Activated T-cell treated with anti-CD3 and anti-CD28 coated beads, Interleukin-2, amount 50 U/mL, for 48 hours (primary cell): ENCODE measurements at places on chromosomes 2 and 18.

DNA sequence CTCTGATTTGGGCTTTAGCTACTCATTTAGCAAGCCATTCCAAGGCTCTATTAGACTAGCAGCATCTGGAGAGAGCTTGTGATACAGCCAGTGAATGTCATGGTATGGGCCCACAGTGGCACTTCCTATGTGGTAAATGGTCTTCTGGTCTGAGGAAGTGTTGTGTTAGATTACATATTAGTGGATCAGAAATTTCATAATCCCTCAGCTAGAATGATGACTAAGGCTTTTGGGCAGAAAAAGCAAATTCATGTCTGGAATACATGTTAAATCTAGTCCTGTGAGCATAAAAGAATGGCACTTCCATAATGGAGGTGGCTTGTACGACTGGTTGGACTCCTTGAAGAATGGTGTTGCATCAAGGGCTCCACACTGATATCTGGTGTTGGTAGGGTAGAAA is 436.8 kb upstream of the CWC22 start:
- no peak for DNase-seq

DNA sequence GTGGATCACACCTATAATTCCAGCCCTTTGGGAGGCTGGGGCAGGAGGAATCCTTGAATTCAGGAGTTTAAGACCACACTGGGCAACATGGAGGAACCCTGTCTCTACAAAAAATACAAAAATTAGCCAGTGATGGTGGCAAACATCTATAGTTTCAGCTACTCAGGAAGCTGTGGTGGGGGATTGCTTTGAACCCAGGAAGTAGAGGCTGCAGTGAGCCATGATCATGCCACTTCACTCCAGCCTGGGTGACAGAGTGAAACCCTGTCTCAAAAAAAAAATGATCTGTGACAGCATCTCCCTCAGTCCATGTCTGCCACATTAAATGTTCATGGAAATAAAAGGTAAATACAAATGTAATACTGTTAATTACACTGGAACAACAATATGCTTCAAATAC is 121.4 kb upstream of the COL5A2 start:
- DNase-seq = no peak

- DNase-seq = no peak
Observed at GRCh38 chr2:130799295-130799694, 37.4 kb upstream of the ARHGEF4 start.

DNA sequence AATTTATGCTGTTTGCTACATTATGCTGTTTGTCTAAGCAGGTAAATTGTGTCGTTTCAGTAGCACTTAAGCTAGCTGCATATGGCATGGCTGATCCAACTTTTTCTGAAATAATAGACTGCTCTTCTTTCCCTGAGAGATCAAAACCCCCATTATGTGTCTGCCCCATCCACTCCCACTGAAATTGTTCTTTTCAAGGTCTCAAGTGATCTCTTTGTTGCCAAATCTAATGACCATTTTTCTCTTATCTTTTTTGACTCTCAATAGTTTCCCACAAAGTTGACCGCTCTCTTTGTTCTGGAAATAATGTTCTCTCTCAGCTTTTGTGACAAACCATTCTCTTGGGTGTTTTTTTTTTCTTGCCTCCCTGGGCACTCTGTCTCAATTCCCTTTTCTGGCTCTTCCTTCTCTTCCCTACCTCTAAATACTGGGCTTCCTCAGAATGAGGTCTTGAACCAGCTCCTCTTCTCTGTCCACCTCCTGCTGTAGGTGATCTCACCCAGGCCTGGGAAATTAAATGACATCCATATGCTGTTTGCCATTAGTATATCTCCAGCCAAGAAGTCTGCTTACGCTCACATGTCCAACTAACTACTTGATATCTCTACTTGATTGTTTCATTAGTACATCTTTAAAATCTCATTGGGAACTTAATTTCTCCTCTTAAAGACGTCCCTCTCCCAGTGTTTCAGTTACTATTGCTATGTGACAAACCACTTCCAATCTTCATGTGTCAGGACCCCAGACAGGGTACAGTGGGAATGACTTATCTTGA is 107.3 kb upstream of the TLK1 start:
- DNase-seq = no peak

- no peak for DNase-seq
Observed at GRCh38 chr2:210946395-210946794, 390.0 kb downstream of the CPS1 start.

DNA sequence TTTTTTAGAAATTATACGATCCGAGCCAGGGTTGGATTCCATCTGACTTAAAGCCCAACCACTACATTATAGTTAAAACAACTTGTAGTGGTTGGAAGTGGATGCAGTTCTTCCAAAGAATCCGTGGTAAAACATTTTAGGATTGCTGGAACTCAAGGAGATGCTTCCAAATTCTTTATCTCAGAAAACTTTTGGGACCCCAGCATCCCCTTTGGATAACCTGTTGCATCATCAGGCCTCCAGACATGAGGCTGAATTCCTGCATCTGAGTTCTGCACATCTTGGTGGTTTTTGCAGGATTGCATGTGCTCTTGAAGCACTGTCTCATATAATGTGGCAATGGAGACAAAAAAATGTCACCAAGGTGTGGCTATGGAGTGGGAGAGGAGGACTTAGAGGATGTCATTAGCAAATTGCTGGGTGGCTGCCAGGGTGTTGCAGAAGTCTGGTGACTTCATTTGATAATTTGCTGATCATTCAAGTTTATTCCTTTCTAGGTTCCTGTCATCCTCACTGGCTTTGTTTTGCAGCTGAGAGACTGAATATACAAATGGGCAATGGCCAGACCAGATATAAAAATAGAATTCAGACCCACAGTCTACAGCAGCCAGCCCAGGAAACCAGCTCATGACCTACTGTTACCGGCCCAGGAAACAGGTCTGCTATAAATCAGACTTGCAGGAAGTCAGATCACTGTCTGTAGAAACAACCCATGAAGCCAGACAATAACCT is 207.7 kb downstream of the BCL2 start:
- DNase-seq = no peak

GRCh38 chr2:227479865-227480475 is 8.0 kb downstream of the AGFG1 start:
- DNase-seq = no peak

DNA sequence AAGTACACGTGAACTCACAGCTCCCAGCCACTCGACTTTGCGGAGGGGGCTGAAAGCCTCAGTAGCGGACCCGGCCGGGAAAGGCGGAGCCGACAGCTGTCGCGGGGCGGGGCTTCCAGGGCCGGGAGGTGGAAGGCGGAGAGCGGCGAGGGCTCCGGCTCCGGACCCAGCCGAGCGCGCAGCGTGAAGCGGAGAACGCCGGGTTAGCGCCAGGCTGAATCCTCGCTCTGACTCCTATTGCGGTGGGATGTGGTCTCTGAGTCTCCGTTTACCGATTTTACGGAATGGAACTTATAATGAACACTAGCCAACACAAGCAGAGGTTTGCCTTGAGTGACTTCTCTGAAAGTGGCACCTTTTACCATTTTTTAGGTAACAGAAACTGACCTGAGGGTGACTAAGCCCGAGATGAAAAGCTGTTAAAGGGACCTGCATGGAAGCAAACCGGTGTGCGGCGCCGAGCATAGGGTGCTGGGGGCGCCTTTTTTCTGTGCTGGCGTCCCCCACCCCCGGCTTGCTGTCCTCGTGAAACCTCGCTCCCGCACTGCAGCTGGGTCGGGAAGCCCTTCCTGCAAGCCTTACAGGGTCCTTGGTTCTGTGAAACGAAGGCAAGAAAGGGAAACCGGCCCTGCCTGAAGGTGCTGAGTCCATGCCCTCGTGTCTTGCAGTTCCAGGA is 72.9 kb downstream of the EN1 start:
- peak; percentile 36 for DNase-seq

- peak; percentile 8 for DNase-seq
Observed at GRCh38 chr2:71922499-71923142, 225.0 kb downstream of the CYP26B1 start.

DNA sequence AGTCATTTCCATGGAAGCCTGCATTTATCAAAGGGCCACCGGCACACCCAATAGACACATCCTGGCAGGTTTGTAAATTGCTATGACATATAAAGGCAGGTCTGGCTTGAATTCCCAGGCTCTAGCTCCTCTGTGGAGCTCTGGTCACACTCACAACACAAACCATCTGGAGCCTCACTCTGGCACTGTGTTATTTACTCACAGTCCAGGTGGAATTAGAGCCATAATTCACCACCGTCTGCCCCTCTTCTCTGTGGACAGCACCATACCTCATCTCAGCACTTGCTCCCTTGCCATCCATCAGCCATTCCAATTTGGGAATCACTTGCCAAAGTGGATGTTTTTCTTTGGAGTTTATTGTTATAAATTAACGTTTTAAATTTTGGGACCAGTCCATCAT is 84.3 kb upstream of the OSR1 start:
- DNase-seq = no peak

- no peak for DNase-seq
Observed at GRCh38 chr18:78207942-78208341, 771.7 kb upstream of the SALL3 start.

DNA sequence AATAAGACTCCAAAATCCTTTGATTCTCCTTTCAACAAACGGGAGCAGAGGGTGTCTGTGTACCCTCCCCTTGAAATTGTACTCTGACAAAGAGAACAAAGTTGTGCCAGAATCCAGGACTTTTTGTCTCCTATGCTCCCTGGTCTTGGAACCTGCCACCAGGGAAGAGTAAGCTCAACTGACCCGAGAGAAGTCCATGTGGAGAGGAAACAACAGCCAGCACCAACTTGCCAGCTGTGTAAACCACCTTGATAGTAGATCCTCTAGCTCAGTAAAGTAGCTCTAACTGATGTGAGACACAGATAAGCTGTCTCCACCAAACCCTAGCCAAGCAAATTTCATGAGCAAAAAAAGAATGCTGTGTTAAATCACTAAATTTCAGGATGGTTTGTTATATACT is 46.9 kb downstream of the LNPK start:
- no peak for DNase-seq

DNA sequence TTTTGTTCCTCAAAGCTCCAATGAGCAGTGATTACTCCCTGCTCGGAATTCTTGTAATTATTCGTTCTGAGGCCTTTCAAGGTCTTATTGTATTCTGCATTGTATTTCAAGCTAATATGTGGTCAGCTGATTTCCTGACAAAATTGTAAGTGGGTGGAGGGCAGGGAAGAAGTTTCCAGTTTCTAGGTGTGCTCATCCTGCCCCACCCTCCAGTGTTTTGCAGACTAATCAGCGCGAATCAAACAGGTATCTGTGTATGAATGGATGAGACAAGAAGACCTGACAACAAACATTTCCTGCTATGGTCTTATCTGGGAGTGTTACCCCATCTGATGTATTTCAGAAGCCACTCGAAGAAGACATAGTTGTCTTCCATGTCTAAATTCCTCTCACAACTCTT is 35.3 kb downstream of the MYCN start:
- DNase-seq = no peak

DNA sequence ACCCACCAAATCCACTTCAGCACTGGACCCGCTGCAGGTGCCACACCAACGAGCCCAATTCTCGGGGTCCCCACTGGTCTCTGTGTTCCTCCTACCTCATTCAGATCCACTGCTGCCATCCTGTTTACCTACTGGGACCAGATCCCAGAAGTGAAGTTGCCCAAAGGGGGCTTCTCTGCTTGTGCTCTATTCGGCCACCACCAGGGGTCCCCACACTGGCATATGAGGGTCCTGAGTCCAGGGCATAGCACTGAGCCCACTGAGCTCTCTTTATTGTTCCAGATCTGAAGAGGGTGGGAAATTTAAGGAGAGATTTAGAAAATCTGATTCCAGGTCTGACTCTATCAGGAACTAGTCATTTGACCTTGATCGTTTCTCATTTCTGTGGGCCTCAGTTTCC is 2.4 kb downstream of the GPR45 start:
- DNase-seq = no peak

DNA sequence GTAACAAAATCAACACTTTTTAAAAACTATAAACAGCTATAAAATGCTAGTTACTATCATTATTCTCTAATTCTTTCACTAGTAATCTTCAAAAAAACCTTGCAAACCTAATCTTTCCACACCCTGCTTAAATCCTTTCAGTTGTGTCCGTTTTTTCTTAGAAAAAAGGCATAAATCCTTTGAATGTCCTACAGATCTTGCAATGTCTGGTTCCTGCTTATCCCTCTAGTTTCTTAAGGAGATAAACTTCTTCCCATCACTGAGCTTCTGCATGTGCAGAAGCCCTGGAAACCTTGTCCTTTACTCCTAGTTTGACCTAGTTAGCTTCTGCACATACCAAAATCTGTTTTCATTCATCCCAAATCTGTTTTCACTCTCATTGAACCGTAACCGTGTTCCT is 1.3 kb upstream of the PNO1 start:
- no peak for DNase-seq

- peak; percentile 58 for DNase-seq
Observed at GRCh38 chr2:101820519-101820918, 123.0 kb downstream of the MAP4K4 start.

DNA sequence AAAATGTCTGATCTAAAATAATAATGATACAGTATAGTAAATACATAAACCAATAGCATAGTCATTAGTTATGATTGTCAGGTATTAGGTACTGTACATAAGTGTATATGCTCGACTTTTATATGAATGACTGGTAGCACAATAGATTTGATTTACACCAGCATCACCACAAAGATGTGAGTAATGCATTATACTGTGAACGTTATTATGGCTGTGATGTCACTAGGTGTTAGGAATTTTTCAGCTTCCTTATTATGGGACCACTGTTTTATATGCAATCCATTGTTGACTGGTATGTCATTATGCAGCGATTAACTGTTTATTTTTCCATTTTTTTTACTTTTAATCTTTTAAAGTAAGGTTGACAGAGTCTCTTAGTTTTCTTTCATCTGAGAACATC is 23.7 kb downstream of the ATP9B start:
- DNase-seq = no peak

DNA sequence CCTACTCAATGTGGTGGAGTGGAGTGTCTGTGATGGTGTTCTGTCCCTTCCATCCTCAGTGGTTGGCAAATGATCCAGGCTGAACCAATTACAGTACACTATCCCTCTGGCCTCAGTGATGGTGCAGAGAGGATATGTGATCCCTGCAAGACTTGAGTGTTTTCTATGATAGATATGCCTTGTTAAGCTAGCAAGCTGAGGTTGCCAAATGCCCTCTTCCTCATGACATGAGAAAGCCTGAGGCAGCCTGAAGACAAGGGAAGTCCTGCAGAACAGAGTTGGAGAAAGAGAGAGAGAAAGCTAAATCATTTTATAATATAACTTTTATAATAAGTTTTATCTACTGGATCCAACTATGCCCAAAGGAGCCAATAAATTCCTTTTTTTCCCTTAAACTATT is 41.6 kb upstream of the GORASP2 start:
- no peak for DNase-seq

DNA sequence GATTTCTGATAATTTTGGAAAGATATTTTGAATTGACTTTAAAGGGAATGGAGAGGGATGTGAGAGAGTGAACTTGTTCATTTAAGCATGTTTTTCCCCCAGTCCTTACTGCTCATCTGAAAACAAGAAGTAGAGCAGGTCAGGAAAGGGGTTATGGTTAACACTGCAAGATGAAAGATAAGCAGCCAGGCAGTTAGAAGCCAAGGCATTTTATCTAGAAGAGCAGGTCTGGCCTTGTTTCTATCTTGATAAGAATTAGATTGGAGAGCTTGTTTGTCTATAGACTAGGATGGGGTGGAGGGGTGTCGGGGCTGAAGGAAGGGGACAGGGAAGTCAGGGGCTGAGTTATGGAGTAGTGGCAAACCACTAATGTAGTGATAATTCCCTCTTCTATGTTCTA is 171.6 kb downstream of the IKZF2 start:
- DNase-seq = no peak
